ENCODE measurements at places on chromosomes 2 and 18.

DNA sequence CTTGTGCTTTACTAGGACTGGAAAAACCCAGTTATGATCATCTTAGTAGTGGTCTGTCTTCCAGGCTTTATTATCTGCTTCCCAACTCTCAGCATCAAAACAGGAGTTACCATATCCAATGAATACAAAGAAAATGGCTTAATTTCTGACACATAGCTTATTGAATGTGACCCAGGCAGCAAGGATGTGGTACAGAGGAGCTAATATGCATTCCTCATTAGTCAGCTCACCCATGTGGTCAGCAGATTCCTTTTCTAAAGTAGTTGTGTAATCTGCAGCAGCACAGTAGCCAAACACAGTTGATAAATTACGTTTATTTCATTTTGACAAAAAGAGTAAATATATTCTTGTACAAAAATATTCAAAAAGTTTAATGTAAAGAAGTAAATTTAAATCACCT lies 43.6 kb downstream of the TSPYL6 start:
- DNase-seq: no peak

GRCh38 chr2:189512879-189513278 lies 67.7 kb downstream of the SLC40A1 start:
- DNase-seq: no peak

GRCh38 chr2:195543063-195543462 lies 114.0 kb upstream of the SLC39A10 start:
- no peak for DNase-seq

DNA sequence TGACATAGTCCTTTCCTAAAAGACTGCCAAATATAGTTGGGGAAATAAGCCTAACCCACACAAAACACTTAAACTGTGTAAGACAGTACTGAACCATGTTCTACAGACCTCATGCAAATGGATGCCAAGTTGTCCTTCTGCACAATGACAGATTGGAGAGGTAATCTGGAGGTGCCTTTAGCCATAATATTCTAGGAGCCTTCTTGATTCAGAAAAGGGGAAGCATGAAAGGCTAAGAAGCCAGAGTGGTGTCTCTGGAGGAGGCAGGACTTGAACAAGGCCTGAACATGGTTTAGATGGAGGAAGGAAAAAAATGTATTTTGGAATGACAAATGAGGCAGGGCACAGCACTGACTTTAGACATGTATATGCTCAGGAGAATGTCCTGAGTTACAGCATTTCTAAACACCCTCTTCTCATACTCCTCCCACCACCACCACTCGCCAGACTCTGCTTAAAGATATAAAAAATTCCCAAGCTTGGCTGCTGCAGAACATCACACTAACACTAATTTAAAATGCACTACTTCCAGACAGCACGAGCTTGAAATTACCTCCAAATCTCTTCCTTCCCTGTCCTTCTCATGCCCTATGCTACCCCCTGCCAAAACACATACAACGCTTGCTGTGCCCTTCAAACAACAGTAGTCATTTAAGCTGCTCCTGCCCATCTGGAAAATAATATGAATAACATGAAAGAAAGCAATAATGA lies 110.4 kb downstream of the ANKRD44 start:
- no peak for DNase-seq

DNA sequence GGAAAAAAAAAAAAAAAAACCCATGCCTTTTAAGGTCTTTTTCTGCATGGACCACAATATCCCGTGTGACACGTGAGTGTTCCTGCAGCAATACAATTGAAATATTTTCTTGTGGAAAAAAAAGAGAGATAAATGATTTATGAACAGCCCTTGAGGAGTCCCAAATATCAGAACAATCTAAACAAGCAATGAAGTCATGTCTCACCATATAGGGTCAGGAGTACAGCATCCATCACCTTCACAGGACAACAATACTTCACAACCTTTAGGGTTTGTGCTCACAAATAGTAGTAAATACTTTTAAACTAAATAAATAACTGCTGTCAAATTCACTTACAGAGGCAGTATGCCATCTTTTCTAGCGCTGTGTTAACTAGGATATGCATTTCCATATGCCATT lies 87.9 kb downstream of the ZEB2 start:
- DNase-seq: no peak

DNA sequence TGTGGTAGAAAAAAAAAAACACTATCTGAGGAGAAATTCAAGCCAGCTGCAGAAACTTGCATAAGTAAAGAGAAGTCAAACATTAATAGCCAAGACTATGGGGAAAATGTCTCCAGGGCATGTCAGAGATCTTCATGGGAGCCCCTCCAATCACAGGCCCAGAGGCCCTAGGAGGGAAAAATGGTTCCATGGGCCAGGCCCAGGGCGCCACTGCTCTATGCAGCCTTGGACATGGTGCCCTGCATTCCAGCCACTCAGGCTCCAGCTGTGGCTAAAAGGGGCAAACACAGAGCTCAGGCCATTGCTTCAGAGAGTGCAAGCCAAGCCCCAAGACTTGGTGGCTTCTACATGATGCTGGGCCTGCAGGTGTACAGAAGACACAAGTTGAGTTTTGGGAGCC lies 354.7 kb downstream of the NBAS start:
- DNase-seq: no peak

DNA sequence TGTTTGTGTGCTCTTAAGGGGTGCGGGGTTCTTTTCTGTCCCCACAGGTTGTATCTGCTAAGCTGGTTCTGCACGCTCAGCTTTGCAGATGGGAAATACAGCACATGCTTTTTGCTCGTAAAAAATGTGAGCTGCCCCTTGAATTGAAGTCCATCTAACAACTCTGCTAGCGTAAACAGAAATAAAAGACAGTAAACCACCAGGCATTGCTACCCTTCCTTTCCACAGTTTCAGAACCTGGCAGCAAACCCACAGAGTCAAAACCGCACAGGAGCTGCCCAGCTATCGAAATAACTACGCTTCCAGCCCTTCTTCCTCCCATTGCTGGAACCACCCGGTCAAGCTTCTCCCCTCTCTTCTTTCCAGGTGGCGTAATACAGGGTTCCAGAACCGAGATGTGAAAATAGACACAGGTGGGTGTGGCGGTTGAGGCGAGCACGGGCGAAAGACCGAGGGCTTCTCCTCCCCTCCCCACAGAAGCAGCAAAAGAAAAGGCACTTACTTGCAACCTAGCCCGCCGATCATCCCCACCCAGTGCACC lies 479 bp downstream of the SCN9A start:
- DNase-seq: no peak

DNA sequence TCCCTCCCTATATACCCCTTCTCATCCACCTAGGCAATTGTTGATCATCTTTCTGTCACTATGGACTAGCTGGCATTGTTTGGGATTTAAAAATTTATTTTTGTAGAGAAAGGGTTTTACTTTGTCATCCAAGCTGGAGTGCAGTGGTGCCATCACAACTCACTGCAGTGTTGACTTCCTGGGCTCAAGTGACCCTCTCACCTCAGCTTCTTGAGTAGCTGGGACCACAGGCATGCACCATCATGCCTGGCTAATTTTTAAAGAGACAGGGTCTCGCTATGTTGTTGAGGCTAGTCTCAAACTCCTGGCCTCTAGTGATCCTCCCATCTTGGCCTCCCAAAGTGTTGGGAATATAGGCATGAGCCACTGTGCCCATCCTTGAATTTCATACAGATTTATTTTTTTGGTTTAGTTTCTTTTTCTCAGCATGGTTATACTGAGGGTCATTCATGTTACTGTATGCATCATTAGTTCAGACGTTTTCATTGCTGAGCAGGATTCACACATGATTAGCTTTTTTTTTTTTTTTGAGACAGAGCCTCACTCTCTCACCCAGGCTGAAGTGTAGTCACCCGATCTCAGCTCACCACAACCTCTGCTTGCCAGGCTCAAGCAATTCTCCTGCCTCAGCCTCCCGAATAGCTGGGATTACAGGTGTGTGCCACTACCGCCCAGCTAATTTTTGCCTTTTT lies 8.6 kb upstream of the PCARE start:
- DNase-seq: no peak

GRCh38 chr2:235789552-235789951 lies 295.7 kb downstream of the AGAP1 start:
- no peak for DNase-seq

GRCh38 chr2:13616059-13616458 lies 899.3 kb downstream of the TRIB2 start:
- no peak for DNase-seq

DNA sequence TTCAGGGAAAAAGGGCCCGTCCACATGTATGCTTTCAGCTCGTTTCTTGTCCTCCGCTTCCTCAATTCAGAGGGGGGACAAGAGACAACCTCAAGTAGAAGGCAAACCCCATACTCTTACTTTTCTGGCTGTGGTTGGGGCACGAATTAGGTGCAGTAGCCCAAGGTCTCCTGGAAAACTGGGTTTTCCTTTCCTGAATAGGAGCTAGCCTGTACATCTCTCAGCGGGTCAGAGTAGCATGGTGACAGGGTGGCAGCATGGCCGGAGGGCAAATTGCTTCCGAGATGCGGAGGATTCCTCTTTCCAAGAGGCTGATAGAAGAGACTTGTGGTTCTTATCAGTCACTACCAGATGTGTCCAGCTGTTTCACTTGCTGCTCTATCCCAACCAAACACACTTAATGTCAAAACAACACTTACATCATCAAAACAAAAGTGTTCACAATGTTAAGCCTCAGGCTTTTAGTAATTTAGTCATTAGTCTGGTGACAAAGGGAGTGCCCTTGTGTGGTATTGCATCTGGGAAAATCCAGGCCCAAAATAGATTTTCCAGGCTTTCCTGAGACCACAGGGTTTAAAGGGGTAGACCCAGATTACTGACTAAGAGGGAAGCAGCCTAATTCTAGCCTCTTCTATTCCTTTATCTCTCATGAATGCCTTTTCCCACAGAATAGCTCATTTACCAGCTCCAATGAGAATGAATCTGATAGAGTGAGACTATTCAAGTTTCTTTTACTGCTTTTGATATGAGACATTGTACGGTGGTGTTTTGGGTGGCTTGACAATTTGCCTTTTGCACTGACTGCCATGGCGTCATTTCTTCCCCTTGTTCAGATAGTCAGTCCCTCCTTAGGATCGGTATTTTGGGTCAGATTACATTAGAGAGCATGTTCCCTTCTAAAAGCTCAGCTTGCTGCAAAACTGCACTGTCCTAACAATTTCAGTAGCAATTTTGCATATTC lies 162.0 kb downstream of the LTBP1 start:
- DNase-seq: no peak

- no peak for DNase-seq
Observed at GRCh38 chr2:7116511-7116910, 199.3 kb downstream of the RNF144A start.

DNA sequence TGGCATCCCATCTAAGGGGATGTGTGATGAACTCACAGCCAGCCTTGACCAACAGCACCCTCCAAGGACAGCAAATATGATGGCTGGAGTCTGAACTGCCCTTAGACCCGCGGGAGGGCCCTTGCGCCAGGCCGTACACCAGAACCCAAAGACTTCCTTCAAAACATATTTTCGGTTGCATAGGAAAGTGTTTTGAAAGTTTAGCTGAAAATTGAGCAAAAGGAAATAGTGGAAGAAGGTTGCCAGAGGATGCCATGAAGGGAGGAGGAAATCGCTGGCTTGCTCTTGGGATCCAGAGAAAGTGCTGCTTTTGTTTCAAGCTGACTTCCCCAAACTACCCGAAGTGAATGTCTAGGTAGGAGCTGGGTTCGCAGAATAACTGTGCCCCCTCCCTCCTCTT lies 61.3 kb downstream of the IL1R2 start:
- DNase-seq: no peak

GRCh38 chr2:60489289-60489688 lies 64.2 kb downstream of the BCL11A start:
- DNase-seq: no peak

DNA sequence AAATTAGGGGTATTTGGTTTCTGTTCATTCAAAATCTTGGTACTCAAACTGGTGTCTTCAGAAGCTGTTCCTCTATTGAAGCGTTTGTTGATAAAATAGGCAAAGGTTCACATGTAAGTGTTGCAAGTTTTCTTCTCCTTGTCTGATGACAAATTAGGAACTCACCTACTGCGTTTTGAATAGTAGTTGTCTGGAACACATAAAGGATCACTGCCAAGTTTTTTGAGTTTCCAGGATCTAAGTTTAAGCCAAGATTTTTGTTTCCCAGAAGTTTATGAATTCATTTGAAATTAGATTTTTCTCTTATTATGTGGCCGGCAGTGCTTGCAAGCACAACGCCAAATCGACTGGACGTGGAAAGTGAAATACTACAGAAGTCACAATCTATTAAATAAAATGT lies 85.4 kb downstream of the ARHGEF33 start:
- no peak for DNase-seq

GRCh38 chr2:60268661-60269060 lies 284.8 kb downstream of the BCL11A start:
- no peak for DNase-seq

- DNase-seq: no peak
Observed at GRCh38 chr18:30455741-30456140, 586.8 kb downstream of the DSC3 start.

- DNase-seq: no peak
Observed at GRCh38 chr2:172374318-172375240, 52.8 kb upstream of the ITGA6 start.

GRCh38 chr2:234977228-234977679 lies 25.4 kb downstream of the SH3BP4 start:
- DNase-seq: no peak

- no peak for DNase-seq
Observed at GRCh38 chr2:7226501-7226900, 309.3 kb downstream of the RNF144A start.

DNA sequence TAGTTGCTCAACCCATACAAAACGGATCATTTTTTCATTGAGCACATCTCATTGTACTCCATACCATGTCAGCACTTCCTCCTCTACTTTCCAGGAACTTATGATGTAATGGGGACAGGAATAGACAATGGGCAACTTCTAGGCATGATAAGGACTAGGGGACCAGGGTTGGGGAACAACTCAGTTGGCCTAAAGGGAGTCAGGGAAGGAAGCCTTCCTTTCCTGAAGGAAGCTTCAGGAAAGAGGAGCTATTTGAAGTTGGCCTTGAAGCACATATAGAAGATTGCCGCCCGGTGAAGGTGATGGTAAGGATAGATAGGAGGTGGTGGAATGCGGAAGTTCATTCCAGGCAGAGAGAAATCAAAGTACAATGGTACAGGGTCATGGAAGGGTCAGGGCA lies 283.9 kb downstream of the SLC8A1 start:
- DNase-seq: no peak

GRCh38 chr2:206000776-206001175 lies 85.2 kb downstream of the INO80D start:
- DNase-seq: no peak

DNA sequence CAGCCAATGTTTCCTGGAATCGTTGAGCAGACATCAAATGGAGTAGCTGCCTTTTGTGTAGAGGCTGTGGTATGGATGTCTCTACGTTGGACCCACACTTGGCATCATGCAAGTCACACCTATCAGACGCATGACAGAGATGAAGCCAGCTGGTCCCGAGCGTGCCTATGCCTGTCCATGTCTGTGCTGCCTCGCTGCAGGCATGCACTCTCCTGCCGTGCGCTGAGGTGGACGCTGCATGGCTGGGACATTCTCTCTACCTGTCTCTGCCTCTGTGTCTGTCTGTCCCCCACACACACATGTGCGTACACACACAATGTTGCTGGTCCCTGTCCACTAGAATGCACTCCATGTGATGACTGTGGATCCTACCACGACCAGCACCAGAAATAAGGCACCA lies 514.2 kb upstream of the MYT1L start:
- no peak for DNase-seq

- DNase-seq: no peak
Observed at GRCh38 chr18:74946646-74947375, 262.1 kb downstream of the PTGR3 start.

Data from stimulated activated CD4-positive, alpha-beta T cell treated with anti-CD3 and anti-CD28 coated beads, TNF-alpha, amount 100 ng/mL, for 24 hours (primary cell).